ENCODE measurements at places on chromosomes 5 and 9. TPM values are rescaled to one million over a fixed set of nuclear protein-coding genes. Genes with fewer than 3 reads are reported as not detected.
A peak's percentile ranks its signal among the peaks of the same experiment; 100 is the strongest.

- no peak for DNase-seq
These were observed 160.0 kb downstream of the CDH12 start for GRCh38 chr5:22693121-22693520.

DNA sequence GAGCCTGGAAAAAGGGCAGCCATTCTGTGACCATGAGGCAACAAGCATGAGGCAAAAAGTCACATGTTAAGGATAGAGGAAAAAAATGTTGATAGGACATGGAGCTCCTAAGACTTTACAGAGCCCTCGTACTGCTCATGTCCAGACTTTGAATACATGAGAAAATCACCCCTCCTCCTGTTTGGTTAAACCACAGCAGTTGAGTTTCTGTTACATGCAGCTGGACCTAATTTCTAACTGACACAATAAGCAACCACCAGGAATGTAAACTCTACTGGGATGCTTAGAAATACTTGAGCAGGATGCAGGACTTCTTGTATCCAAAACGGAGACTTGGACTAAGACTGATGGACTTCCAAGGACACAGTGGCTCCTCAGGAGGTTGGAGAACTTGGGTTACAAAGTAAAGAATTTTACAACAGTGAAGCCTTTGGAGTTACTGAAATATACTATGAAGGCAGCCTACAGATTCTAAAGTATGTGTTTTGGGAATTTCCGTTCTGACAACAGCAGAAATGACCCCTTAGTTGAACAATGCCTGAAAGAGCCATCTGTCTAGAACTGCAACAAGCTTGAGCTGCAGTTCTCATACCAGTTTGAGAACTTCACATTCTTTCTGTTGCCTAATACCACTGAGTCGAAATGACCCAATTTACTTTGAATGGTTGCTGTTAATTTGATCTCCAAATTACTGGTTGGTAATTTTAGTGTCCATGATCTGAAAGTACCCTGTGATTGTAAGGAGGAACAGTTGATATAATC lies 268.9 kb downstream of the PIK3R1 start:
- no peak for DNase-seq

GRCh38 chr5:39206630-39207321 lies 12.6 kb downstream of the FYB1 start:
- no peak for DNase-seq

GRCh38 chr5:92907938-92908606 lies 672.9 kb downstream of the NR2F1-AS1 start:
- no peak for DNase-seq

DNA sequence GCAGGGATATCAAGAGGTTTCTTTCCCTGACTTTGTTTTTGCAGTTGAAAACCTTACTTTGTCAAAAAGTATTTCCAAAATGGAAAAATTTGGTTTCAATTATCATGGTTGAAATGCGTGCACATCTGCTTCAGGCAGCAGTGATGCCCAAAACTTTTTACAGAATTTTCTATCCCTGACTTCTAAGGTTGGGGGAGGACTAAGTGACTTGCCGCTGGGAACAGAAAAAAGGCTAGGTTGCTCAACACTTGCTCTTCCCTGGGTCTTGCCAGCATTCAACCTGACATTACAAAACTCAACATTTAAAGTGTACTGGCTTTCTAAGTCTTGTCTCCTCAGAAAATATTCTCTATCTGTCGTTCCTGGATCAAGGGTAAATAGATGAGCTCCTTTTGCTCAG lies 4.7 kb downstream of the KLHL3 start:
- DNase-seq = no peak

DNA sequence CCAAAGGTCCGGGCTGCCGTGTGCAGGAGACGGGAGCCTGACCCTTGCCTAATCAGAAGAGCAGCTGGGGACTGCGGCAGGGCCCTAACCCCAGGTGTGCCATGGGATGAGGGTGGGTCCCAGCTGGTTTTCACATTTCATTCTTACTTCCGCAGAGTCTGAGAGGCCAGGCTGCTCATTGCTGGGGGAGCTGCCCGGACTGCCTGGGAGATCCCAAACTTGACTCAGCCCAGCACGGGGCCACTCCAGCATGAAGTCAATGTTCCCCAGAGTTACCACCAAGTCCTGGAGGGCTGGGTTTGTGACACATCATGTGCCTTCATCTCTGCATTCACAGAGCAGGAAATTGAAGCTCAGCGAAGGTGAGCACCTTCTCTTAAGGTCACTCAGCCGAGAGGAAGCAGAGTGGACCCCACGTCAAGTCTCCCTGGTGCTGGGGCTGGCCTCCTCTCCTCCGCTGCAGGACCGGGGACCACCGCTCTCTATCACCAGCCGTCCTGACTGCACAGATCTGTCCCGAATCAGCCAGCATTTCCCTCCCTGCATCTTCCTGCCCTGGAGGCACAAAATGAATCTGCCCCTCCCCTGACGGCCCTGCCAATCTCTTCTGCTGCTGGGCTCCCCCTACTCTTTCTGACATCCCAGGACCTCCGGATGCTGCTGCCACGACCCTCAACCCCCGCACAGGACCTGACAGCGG lies 54.6 kb upstream of the PHYKPL start:
- DNase-seq = no peak

- DNase-seq = no peak
These were observed 111.2 kb downstream of the LMNB1 start for GRCh38 chr5:126888175-126888574.

DNA sequence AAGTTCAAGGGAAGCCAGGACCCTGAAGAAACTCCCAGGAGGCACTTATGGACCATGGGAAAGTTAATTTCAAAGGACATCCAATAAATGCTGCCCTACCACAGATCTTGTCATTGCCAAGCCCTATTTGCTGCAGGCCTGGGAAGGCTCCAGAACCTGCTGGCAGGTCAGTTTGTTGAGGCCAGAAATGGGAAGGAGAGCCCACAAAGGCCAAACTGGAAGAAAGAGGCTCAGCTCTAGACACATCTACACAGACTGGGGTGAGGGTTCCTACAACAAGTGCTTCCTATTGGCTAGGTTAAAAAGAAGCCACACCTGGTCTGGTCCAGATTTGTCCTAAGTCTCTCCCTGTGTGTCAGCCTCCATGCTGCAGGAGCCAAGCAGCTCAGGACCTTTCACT lies 94.4 kb downstream of the SIL1 start:
- DNase-seq = no peak

GRCh38 chr9:127854184-127854806 lies at the start of gene ENG:
Gene ENG (minus strand): TSS chr9:127854658. CDS start chr9:127854355, 303 bp downstream.
- peak; percentile 87 for DNase-seq

The CER1 gene
- not detected for total RNA-seq

The SLC36A3 gene
- total RNA-seq = not detected

The CCDC192 gene
- 1.2 TPM for total RNA-seq

The CNTNAP3B gene
- total RNA-seq = 24.1 TPM

The PROB1 gene
- total RNA-seq = 2.4 TPM

The CHSY3 gene
- total RNA-seq = 0.96 TPM

The DMRT3 gene
- not detected for total RNA-seq

Measured in ureter (tissue), 1 donor.